Stimulated activated CD4-positive, alpha-beta T cell treated with anti-CD3 and anti-CD28 coated beads, Interleukin-1b, Interleukin-23, amount 100 ng/mL, for 1 hour (primary cell): ENCODE measurements at places on chromosomes 7 and 10.

GRCh38 chr7:106059556-106059955, 52.6 kb downstream of the SYPL1 start:
- no peak for DNase-seq

DNA sequence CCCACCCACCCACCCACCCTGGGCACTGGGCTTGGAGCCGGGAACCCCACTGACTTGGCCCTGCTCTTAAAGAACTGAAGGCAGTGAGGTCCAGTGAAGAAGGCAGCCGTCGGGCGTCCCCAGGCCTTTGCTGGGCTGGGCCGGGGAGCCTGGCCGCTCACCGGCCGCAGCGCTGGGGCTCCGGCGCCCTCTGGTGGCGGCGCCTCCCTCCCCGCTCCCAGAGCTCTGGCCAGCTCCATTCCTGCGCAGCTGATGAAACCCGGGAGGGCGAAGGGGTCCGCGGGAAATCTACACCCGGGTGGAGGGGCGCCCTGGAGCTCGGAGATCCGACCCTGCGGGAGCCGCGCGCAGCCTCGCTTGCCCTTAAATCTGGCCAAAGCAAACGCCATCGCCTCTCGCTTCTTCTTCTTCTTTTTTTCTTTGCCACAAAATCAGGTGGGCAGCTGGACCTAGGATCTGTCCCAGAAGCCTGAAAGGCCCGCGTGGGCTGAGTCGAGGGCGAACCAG, 1.7 kb upstream of the CXCL12 start:
- DNase-seq, result no peak

GRCh38 chr10:69237528-69238159, 17.5 kb downstream of the HKDC1 start:
- DNase-seq, result peak; percentile 85

DNA sequence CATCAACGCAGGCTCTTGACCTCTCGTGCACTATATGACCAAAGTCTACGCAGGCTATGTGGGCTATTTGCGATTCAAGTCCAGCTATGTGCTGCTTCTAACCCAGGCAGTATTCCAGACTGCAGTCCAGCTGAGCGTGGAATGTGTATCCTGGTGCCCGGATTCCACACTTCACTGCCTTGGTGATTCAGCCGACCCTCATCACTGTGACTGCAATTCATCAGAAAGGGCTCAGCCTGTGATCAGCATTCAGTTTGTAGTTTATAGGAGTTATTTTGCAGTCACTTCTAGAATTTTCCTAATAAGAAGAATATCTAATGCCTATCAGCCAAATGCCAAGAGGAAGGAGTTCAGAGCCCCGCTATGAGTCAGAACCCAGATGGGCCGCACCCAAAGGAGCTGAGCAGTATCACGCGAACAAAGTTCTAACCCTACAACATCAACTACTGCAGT, 119.8 kb upstream of the LANCL2 start:
- DNase-seq, result no peak

- DNase-seq, result no peak
These were observed 15.9 kb downstream of the VSIR start for GRCh38 chr10:71757399-71757922.

- no peak for DNase-seq
These were observed 74.7 kb downstream of the ABCA13 start for GRCh38 chr7:48245751-48246472.

GRCh38 chr10:125783957-125784356, 8.3 kb upstream of the MMP21 start:
- no peak for DNase-seq

DNA sequence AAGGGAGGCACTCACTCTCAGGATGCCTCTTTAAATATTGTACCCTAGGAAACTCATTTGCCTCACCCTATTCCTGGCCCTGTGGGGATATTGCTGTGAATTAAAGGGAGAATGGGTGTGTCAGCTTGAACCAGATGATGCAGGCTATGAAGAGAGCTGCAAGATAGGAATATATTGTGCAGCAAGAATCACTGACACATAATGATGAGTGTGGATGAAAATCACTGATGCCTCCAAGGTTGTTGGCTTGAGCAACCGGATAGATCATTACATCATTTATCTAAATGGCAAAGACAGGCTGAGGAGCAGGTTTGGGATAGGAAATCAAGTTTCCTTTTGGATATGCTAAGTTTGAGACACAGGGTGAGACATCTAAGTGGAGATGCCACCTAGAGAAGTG, 6.2 kb downstream of the SLC26A4 start:
- no peak for DNase-seq

DNA sequence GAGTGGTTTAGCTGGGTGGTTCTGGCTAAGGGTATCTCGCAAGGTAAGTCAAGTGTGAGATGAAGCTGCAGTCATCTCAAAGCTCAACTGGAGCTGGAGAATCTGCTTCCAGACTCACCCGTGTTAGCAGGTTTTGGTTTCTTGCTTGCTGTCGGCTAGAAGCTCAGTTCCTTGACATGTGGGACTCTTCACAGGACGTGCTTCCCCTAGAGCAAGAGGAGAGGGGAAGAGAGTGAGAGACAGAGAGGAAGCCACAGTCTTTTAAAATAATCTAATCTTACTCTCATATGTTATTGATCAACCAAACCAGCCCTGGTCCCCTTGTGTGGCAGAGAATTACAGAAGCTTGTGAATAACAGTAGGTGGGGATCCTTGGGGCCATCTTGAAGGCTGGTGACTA, 199.5 kb downstream of the REEP3 start:
- DNase-seq, result no peak

DNA sequence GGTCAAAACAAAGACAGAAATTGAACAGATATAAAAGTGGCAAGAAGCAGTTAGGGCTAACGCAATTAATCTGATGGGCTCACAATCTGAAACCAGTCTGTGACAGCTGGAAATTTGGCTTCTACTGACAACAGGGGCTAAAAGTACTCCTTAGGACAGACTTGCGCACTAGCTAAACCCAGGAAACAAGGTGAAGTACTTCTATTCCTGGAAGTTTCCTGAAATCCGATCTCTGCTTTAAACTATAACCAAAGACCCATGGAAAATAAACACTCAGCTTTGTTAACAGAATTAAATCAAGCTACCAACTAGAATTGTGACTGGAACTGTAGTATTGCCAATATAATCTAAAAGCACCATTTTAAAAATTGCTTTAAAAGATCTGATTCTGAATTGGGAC, 520.2 kb upstream of the ZWINT start:
- DNase-seq, result no peak

- DNase-seq, result no peak
These were observed 10.7 kb downstream of the NCOA4 start for GRCh38 chr10:46019569-46020343.

DNA sequence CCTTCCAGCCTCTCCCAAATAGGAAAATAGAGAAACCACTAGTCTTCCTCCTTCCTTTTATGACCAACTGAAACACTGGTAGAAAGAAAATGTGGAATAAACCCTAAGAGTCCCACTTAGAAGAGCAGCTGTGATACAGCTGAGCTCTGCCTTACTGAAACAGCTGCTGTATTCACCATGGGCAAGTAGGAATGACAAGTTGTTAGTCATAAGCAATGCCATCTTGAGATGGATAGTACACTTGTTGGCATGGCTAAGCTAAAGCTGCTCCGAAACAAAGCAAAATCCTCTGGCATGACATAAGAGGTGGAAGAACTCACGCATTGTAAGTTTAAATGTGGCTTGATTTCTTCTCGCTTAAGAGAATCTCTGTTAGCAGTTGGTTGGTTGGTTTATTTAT, 48.3 kb upstream of the TMEM236 start:
- DNase-seq, result no peak

- DNase-seq, result no peak
These were observed 219.2 kb upstream of the ZNF32 start for GRCh38 chr10:43867667-43868565.

- no peak for DNase-seq
These were observed 120.6 kb downstream of the CPED1 start for GRCh38 chr7:121109145-121109544.

- DNase-seq, result no peak
These were observed 102.7 kb downstream of the CALN1 start for GRCh38 chr7:72309476-72309875.
